MCF 10A (cell line): ENCODE measurements at places on chromosomes 1 and 21. TPM values are rescaled to one million over a fixed set of nuclear protein-coding genes. Genes with fewer than 3 reads are reported as not detected.
A peak's percentile ranks its signal among the peaks of the same experiment; 100 is the strongest.

DNA sequence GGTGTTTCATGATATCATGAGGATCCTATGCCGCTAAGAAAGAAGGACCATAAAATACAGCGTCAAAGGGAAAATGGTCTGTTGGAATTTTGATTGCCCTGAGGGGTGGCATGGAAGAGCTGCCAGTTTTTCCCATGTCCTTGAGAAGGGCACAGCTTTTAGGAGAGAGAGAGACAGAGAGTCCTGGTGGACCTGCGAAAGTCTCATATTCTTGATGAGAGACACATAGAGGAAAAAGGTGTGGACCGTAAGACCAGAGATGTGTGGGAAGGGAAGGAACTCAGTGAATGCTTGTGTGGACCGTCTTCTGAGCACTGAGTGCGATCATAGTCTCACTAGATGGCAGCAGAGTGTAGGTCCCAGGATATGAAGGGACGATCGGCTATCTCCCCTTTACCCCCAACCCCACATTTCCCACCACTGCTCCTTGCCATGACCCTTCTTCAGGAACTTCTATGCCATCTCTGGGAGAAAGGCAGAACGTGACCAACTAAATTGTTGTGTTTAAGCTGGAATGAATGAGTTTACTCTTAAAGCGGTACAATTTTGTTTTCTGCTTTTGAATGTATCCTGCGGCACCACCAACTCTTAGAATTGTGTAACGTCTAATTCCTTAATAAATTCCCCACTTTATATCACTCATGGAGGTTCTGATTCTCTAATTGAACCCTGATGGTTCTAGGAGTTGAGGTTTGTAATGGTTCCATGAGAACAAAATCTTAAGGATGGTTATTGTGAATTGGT, 117.7 kb downstream of the CTH start:
- DNase-seq: peak; percentile 39

- DNase-seq: peak; percentile 89
These were observed 110.4 kb downstream of the SYT2 start for GRCh38 chr1:202599669-202600431.

- DNase-seq: no peak
These were observed 3.7 kb downstream of the TMCO2 start for GRCh38 chr1:40251456-40251855.

- DNase-seq: no peak
These were observed 61.2 kb downstream of the EDARADD start for GRCh38 chr1:236455243-236455642.

- DNase-seq: no peak
These were observed 575.7 kb downstream of the NPHP4 start for GRCh38 chr1:5416518-5416917.

GRCh38 chr1:94641990-94642389, 100.4 kb upstream of the F3 start:
- DNase-seq: no peak

GRCh38 chr1:45456531-45456930, 34.4 kb downstream of the TESK2 start:
- DNase-seq: no peak

GRCh38 chr1:25689686-25690381, 73.2 kb downstream of the MAN1C1 start:
- DNase-seq: no peak

DNA sequence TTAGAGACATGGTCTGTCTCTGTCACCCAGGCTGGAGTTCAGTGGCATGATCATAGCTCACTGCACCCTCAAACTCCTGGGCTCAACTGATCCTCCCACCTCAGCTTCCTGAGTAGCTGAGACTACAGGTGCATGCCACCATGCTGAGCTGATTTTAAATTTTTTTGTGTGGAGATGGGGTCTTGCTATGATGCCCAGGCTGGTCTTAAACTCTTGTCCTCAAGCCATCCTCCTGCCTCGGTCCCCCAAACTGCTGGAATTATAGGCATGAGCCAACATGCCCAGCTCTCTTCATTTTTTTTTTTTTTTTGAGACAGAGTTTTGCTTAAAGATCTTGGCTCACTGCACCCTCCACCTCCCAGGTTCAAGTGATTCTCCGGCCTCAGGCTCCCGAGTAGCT, 24.8 kb upstream of the AGPAT3 start:
- DNase-seq: no peak

- no peak for DNase-seq
These were observed 103.9 kb downstream of the RAVER2 start for GRCh38 chr1:64848803-64849202.

DNA sequence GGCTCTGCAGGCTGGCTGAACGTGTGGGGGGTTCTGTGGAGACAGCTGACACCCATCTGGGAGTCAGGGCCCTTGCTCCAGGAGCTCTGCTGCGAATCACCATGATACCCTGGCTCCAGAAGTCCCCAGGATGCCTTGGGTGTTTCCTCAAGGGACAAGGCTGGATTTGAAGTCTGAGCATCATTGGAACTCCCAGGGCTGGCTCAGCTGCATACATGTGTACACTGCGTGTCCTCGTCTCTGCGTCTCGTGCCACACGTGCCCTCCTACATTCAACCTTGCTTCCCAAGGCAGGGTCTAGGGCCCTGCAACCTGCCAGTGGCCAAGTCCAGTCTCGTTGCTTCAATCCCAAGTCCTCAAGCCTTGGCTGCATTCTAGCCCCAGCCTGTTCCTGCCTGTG, 11.7 kb downstream of the CSF1 start:
- no peak for DNase-seq

DNA sequence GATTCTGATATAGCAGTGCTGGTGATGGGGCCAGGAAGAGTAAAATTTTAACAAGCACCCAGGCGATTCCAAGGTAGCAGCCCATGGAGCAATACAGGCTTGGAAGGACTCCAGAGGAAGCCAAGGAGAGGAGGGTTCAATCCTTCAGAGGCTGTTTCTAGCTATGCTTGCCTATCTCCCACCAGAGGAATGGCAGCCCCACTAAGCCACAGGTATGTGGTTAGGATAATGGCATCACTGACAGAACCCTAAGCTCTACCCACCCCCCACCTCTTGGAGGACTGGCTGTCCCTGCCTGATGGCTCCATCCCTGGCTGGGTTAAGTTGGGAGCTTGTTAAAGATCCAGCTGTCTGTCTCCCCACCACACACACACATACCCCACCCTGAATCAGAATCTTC, 19.3 kb upstream of the PTAFR start:
- no peak for DNase-seq

GRCh38 chr1:10187026-10187334, 23.4 kb upstream of the KIF1B start:
- DNase-seq: no peak

GRCh38 chr1:228830954-228831481, 95.7 kb downstream of the RHOU start:
- peak; percentile 91 for DNase-seq

DNA sequence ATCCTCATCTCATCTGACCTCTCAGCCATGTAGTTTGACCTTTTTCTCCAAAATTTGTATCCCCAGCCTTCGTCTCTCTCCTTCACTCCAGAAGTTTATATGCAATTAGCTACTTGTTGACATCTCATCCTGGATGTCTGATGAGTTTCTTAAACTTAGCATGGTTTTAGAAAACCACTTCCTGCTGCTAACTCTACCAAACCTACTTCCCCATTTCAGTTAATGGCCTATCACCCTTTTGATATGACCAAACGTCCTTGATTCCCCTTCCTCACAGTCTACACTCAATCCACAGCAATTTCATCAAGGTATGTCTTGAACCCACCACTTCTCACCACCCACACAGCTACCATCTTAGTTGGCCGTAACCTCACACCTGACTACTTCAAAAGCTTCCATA, 121.9 kb downstream of the LRRC40 start:
- DNase-seq: no peak

GRCh38 chr1:160046494-160047110, 14.8 kb upstream of the PIGM start:
- peak; percentile 73 for DNase-seq

DNA sequence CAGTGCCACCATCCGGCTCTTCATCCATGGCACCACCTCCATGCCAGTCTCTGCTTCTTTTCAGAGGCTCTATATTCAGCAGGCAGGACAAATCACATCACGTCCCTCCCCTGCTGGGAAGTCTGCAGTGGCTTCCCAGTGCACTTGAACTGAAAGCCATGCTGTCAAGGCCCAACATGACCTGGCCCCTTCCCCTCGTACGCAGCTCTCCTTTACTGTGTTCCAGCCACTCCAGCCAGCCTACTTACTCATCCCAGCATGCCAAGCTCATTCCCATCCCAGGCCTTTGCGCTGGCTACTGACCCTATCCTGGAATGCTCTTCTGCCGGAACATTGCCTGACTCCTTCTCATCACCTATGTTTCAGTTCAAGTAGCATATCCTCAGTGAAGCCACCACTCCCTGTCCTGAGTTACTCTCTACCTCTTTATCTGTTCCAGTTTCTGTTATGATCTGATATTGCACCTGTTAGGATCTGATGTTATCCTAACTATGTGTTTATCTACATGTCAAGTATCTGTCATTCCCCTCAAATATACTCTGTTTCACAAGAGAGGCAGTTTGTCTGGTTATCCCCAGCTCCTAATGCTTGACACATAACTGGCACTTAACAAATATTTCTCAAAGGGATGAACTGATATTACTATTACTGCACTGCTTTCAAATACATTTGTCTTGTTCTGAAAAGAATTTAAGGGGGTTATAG, 101.2 kb upstream of the F3 start:
- no peak for DNase-seq

DNA sequence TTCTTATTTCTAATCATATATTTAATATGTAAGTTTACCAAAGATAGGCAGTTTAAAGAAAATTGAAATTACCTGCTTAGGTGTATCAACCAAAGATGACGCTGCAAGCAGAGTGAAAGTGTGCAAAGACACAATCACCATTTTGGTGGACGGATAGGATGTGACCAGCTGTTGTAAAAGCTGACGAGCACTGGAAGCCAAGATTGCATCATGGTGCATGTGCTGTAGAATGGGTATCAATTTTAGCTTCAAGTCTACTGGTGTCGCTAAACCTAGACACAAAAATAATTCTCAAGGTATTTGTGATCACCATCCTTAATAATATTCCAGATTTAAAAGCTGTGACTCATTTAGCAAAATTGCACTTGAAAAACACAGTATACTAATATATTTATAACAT, 28.2 kb downstream of the INTS7 start:
- DNase-seq: no peak

- no peak for DNase-seq
These were observed 151.7 kb downstream of the PCP4 start for GRCh38 chr21:40018871-40019475.

S100A14 gene
- 264 and 332 TPM in 2 replicates for total RNA-seq

PATJ gene
- total RNA-seq: 28.7 and 30.6 TPM in 2 replicates

MAEL gene
- not detected in 2 replicates for total RNA-seq

ELAVL4 gene
- not detected in 2 replicates for total RNA-seq

CGN gene
- 0.32 and 0.33 TPM in 2 replicates for total RNA-seq
